ENCODE measurements at places on chromosomes 1 and 21. TPM values are rescaled to one million over a fixed set of nuclear protein-coding genes. Genes with fewer than 3 reads are reported as not detected.

B3GALT2 gene
- total RNA-seq = not detected

TMEM269 gene
- 0.17 TPM for total RNA-seq

ZNF672 gene
- 36.2 TPM for total RNA-seq

CD1B gene
- total RNA-seq = not detected

KRTAP12-2 gene
- total RNA-seq = not detected
